ENCODE measurements at places on chromosomes 12 and 14.
A peak's percentile ranks its signal among the peaks of the same experiment; 100 is the strongest.

- DNase-seq: no peak
Observed at GRCh38 chr14:54329082-54329695, 67.6 kb upstream of the CDKN3 start.

GRCh38 chr14:88562831-88563686, at the start of gene ZC3H14:
TSS of gene ZC3H14 (plus strand) at chr14:88563037. CDS start at chr14:88563134, 97 bp downstream.
- peak; percentile 48 for DNase-seq

GRCh38 chr12:52236386-52237050, 3.5 kb downstream of the KRT7 start:
- no peak for DNase-seq

DNA sequence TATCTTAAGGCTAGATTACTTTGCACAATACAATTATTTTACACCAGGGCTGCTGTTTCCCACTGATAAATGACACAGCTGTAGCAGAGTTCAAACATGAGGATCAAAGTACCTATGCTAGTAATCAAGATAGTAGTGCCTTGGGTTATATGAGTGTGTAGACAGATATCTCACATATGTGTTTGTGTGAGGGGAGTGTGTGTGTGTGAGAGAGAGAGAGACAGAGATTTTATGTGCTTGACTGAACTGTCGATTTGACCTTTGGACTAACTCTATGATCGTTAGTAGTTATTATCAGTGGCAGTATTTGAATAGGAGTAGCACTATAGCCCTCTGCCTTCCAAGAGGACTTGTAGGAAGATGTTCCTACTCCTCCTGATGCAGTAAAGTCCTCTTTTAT, 15.5 kb downstream of the PLEKHA5 start:
- no peak for DNase-seq

All from caudate nucleus (tissue), 63 donors.